EL (cell line): ENCODE measurements at places on chromosomes 12 and 14.

DNA sequence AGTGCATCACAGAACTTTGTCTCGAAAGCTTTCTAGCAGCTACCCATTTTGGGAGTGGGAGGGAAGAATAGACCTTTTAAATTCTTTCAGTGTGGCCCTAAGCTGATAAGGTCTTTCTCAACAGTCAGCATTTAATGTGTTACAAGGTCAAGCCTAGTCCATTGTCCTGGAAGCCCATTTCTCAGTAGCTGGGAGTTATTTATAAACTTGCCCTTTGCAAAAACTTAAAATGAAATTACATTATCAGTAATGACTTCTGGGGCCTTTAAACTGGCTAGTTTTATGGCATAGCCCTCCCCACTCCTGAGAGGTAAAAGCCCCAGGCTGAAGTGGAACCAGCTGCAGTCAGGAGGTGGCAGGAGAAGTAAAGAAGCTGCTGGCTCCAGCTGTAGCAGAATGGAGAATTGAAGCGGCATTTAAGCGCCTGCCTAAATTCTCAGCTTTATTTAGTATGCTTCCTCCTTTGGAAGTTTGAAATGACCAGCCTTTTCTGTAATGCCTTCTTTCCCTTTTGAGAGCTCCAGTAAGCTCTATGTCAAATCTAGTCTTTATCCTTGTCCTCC lies 12.4 kb downstream of the COPZ1 start:
- no peak for DNase-seq

DNA sequence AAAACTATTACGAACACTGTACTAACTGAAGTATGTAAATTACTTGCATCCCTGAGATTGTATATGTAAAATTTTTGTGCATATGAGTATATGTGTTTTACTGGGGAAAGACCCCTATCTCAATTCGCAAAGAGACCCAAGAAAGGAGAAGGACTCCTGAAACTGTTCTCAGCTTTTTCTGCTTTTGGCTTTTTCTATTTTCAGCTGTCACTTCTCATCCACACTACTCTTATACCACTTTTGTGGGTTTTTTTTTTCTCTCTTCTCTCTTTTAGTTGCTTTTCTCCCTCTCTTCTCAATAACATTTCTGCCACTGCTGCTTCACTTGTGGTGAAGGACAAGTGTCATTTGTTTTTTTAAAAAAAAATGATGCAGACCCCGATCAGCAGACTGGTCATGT lies 39.8 kb downstream of the NIN start:
- no peak for DNase-seq

DNA sequence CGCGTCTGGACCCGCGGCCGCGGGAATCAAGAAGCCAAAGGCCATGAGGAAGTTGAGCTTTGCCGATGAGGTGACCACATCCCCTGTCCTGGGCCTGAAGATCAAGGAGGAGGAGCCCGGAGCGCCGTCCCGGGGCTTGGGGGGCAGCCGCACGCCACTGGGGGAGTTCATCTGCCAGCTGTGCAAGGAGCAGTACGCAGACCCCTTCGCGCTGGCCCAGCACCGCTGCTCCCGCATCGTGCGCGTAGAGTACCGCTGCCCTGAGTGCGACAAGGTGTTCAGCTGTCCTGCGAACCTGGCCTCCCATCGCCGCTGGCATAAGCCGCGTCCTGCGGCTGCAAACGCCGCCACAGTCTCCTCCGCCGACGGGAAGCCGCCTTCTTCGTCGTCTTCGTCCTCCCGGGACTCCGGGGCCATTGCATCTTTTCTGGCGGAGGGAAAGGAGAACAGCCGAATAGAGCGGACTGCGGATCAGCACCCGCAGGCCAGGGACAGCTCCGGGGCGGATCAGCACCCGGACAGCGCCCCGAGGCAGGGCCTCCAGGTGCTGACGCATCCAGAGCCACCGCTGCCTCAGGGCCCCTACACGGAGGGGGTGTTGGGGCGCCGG lies 1.0 kb downstream of the INSM2 start:
- peak; percentile 69 for DNase-seq

- no peak for DNase-seq
Observed at GRCh38 chr14:92866901-92867865, 55.8 kb upstream of the CHGA start.

- DNase-seq = peak; percentile 53
Observed at GRCh38 chr12:52121824-52122539, 42.5 kb downstream of the SMIM41 start.

DNA sequence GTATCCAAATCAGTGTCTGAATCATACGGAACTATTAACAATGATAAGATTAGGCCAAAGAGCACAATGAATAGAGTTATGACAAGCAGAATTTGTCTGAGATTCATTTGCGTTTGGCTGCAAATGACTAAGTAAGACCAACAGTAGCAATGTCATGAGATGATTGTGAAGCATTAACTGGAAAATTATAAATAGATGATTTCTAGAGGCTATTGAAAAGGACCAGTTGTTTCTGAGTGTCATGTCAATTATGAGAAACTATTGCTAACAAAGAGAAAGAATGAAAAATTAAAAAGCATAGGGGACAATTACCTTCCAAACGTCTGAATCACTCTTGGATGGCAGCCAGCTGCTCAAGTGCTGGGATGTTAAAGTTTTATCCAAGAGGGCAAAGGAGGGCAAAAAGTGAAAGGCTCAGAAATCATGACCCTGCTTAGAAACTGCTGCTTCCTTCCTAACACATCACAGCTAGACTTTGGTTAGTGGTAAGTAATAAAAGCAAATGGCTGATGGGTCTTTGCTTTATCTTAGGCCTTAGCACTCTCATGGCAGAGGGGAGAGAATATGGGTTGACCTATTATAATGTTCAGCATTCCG lies 89.0 kb downstream of the AKAP6 start:
- peak; percentile 73 for DNase-seq

GRCh38 chr14:80621701-80622100 lies 319.8 kb downstream of the CEP128 start:
- peak; percentile 58 for DNase-seq

DNA sequence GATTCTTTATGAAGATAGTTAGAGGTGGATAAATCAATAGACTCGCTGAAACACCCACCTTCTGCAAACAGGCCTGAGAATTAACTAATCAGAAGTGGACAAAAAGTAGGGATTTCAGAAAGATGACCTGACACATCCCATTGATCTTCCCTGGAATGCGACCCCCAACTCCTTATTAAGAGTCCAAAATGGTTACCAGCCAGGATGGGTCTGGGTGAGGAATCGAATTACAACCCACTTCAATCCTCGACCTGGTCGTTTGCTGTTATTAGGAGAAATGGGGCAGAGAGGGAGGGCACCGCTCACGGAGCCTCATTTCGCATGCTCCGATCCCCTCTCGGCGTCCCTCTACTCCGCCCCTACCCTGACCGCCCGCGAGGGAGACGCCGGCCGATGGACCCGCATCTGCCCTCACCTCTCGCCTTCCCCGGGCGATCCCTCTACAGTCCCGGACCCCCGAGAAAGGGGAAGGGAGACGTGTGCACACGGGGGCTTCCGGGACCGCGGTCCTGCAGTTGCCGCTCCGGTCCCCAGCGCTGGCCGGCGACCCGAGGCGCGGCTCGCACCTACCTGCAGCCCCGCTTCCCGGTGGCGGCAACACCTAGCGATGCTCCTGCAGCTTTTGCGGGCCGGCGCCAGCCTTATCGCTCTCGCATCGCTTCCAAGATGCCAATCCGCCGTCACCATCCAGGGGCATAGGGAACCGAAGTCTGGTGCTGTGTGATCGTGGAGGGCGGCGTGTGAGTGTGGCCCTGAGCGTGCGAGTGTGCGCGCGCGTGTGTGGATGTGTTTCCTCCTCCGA lies 69.3 kb upstream of the USP15 start:
- no peak for DNase-seq

DNA sequence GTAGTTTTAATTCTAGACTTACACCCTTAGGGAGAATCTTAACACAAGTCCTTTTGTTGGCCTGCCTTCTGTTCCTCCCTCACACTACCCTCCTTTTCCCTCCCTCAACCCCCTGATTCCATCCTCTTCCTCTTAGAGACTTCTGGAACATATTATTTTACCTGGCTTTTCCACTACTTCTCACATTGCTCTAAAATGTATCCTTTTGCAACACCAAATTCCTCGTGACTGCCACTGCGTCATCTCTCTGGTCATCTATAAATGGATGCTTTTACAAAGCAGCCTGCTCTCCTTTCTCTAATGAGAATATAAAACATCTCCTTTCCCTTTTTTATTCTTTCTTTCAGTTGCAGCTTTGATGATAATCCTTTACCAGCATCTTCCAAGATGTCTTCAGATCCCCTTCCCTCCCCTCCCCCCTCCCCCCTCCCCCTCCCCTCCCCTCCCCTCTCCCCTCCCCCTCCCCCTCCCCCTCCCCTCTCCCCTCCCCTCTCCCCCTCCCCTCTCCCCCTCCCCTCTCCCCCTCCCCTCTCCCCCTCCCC lies 93.6 kb downstream of the DIP2B start:
- DNase-seq = peak; percentile 20

DNA sequence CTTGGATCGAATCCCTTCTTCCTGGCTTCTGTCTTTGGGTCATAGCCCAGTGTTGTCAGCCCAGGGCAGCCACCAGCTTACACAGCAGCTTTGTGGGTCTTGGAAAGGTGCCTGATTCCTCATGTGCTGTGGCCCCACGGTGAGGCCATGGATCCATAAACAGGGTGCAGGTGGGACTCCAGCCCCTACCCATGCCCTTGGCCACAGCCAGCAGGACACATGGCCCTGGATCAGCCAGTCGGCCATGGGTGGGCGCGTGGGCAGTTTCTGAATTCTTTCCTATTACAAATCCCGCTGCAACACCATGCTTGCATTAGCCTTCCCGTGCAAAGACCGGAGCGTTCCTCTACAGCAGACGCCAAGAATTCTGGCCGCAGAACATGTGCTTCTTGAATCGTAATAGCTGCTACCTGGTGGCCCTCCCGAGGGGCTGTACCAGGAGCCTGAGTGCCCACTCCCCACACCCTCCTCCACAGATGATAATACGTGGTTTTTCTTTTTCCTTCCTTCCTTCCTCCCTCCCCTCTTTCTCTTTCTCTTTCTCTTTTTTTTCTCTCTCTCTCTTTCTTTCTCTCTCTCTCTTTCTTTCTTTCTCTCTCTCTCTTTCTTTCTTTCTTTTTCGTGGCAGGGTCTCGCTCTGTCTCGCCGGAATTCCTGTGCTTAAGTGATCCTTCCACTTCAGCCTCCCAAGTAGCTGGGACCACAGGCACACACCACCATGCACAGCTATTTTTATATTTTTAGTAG lies 2.9 kb upstream of the MMP17 start:
- DNase-seq = peak; percentile 37

GRCh38 chr12:46970636-46971035 lies 108.8 kb upstream of the PCED1B start:
- no peak for DNase-seq

GRCh38 chr14:58315606-58316005 lies 17.3 kb downstream of the ARID4A start:
- peak; percentile 34 for DNase-seq

DNA sequence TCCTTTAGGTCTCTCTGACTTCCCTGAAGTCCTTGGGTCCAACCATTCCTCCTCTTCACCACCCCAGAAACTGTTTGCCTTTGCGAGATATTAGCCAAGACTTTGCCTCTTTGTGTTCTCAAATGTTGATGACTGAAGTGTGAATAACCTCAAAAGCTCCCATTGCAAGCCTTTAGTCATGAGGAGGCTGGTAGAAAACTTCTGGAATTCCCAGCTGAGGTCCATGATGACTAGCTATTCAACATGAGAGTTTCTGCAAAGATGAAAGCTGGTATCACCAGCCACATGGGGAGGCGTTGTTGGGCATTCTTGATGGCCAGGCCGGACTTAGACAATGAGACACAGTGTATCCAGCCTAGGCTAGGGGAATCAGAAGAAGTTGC lies 111.7 kb downstream of the TBX5 start:
- DNase-seq = peak; percentile 20

DNA sequence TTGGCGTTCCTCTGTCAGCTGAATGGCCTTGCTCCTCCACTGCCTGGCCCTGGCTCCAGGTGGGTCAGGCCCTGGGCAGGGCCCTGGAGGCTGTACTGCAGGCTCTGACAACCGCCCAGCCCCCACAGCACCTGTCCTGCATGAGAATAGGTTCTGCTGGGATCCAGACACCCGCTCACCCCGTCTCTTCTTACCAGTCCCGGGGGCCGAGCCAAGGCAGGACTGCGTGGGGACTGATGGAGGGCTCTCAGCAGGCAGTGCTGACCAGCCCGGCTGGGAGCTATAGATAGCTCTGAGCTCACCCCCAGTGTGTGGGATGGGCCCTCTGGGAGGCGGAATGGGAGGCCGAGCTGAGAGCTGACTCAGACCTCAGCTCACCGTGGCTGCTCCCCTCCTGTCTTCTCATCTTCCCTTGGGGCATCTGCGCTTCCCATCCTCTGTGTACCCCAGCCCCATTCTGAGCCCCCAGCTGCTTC lies 39.6 kb downstream of the TEAD4 start:
- peak; percentile 83 for DNase-seq

- DNase-seq = peak; percentile 49
Observed at GRCh38 chr12:65854629-65855028, 30.3 kb downstream of the HMGA2 start.

DNA sequence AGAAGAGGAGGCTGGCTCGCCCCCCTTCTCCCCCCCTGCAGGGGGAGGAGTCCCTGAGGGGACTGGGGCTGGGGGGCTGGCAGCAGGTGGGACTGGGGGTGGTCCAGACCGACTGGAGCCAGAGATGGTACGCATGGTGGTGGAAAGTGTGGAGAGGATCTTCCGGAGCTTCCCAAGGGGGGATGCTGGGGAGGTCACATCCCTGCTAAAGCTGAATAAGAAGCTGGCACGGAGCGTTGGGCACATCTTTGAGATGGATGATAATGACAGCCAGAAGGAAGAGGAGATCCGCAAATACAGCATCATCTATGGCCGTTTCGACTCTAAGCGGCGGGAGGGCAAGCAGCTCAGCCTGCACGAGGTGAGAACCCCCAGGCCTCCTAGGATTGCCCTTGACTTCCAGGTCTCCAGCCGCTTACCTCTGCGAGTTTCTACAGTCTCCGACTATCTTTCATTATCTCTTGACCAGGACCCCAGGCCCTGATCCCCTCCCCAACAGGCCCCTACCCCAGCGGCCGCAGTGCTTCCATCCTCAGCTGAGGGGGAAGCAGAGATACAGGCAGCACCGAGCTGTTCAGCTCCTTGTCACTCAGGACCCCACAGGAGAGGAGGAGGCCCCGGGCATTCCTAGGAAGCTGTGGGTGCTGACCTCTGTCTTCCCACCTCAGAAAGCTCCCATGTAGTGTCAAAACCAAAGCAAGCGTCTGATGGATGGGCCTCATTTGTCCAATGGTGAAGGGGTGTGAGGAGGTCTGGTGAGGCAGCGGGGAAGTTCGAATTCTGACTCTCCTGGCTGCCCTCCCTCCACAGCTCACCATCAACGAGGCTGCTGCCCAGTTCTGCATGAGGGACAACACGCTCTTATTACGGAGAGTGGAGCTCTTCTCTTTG lies 3.0 kb downstream of the NAB2 start:
- DNase-seq = no peak
